ENCODE measurements at places on chromosomes 13 and 19. TPM values are rescaled to one million over a fixed set of nuclear protein-coding genes. Genes with fewer than 3 reads are reported as not detected.

ZNF836 gene
- total RNA-seq: 28.8 TPM

- no peaks in the 10 kb centered on the region for H3K27me3 ChIP-seq
- DNase-seq: no peak
- H3K36me3 ChIP-seq: no peaks in the 10 kb centered on the region
- H3K4me3 ChIP-seq: no peak overlapping the region
- no peak overlapping the region for H3K27ac ChIP-seq
Measured at GRCh38 chr13:23622985-23623384, 52.8 kb downstream of the TNFRSF19 start.

- H3K4me1 ChIP-seq: no peaks in the 10 kb centered on the region
- H3K27me3 ChIP-seq: no peaks in the 10 kb centered on the region
- no peak for DNase-seq
- H3K36me3 ChIP-seq: no peaks in the 10 kb centered on the region
Measured at GRCh38 chr13:31772231-31772630, 32.9 kb downstream of the RXFP2 start.

DNA sequence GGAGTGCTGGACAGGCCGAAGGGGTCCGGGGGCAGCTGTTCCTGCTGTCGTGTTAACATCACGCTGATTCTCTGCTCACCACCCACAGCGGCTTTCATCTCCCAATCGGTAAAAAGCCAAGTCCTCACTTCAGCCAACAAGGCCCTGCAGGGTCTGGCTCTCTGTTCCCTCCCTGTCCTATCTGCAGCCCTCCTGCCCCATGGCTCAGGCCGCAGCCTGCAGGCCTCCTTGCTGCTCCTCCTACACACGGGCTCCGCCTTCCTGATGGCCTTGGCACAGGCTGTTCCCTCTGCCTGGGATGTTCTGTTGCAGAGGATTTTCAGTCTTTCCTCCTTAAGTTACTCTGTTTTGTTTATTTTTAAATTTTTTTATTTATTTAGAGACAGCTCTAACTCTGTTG is 22.2 kb downstream of the FUZ start:
- H3K27me3 ChIP-seq: no peaks in the 10 kb centered on the region
- no peak overlapping the region for H3K4me3 ChIP-seq
- no peak overlapping the region for H3K27ac ChIP-seq
- H3K36me3 ChIP-seq: peaks cover 39% of the 10 kb centered on the region
- no peak for DNase-seq
- H3K4me1 ChIP-seq: no peaks in the 10 kb centered on the region

GRCh38 chr13:113900646-113901045 is 36.8 kb upstream of the GAS6 start:
- no peak overlapping the region for H3K4me3 ChIP-seq
- DNase-seq: no peak
- H3K27ac ChIP-seq: no peak overlapping the region
